ENCODE measurements at places on chromosomes 1 and 21. TPM values are rescaled to one million over a fixed set of nuclear protein-coding genes. Genes with fewer than 3 reads are reported as not detected.

DNA sequence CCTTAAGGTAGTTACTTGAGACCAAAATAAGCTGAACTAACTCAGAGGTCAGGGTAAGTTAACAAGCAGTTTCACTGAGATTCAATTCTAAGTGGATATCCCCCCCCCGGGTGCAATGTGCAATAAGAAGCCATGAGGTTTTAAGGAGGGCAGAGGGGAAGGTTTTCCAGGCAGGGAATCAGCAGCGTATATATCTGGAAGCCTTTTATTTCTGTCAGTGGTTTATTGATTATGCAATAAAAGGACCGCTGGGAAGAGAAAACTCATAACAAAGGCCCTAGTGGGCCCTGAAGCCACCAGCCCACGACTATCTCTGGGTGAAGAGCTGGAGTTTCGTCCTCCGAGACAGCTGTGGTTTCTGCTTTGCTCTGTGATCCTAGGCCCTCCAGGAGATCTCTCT lies 53.1 kb upstream of the CTPS1 start:
- no peak for DNase-seq

- DNase-seq: no peak
Measured at GRCh38 chr1:204241914-204242313, 28.1 kb upstream of the GOLT1A start.

Gene GNG12
- 126 TPM for polyA plus RNA-seq

- DNase-seq: no peak
Measured at GRCh38 chr21:42016364-42016985, 6.3 kb upstream of the ZBTB21 start.

Gene CASQ2
- 1.2 TPM for polyA plus RNA-seq

GRCh38 chr1:16130827-16131226 lies 25.0 kb downstream of the EPHA2 start:
- no peak for DNase-seq

GRCh38 chr1:89391686-89392085 lies 27.8 kb downstream of the GBP6 start:
- DNase-seq: no peak

Gene PRAMEF10
- polyA plus RNA-seq: not detected

- no peak for DNase-seq
Measured at GRCh38 chr1:7940745-7941436, at the start of gene TNFRSF9. Gene TNFRSF9, minus strand, starts transcription at chr1:7940839. Its CDS starts 845 bp downstream, at chr1:7939994.

GRCh38 chr1:234584926-234585325 lies 25.1 kb downstream of the IRF2BP2 start:
- DNase-seq: no peak

DNA sequence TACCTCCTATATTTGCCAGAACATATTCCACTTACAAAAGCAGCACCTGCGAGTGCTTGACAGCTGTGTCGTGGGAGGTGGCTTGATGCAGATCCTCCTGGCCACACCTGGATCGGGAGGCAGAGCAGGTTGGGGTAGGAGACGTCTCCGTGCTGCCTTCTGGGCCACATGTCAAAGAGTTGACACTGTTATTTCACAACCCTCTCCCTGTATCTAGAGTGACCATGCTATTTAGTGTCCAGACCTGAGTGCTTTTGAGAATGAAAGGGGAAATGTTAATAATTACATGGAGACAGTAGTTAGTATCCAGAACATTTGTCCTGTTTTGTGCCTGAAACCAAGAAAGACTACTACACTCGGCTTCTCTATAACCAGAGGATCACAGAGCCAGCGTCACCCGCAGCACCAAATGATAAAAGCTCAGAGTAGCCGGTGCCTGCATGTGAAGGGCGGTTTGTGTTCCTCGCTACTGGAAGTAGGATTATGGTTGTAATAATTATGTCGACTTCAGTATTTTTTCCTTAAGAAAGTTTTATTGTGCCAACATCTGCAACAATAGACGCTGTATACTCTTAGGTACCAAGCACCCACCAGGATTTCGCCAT lies 77.1 kb downstream of the GALNT2 start:
- DNase-seq: no peak

GRCh38 chr21:41923631-41924367 lies 30.0 kb downstream of the C2CD2 start:
- DNase-seq: no peak

Gene ORC1
- 5.3 TPM for polyA plus RNA-seq

Gene ARHGAP29
- 84.2 TPM for polyA plus RNA-seq

- DNase-seq: no peak
Measured at GRCh38 chr21:29193901-29194300, 63.5 kb downstream of the MAP3K7CL start.

Gene TIAM1
- polyA plus RNA-seq: 17.7 TPM

DNA sequence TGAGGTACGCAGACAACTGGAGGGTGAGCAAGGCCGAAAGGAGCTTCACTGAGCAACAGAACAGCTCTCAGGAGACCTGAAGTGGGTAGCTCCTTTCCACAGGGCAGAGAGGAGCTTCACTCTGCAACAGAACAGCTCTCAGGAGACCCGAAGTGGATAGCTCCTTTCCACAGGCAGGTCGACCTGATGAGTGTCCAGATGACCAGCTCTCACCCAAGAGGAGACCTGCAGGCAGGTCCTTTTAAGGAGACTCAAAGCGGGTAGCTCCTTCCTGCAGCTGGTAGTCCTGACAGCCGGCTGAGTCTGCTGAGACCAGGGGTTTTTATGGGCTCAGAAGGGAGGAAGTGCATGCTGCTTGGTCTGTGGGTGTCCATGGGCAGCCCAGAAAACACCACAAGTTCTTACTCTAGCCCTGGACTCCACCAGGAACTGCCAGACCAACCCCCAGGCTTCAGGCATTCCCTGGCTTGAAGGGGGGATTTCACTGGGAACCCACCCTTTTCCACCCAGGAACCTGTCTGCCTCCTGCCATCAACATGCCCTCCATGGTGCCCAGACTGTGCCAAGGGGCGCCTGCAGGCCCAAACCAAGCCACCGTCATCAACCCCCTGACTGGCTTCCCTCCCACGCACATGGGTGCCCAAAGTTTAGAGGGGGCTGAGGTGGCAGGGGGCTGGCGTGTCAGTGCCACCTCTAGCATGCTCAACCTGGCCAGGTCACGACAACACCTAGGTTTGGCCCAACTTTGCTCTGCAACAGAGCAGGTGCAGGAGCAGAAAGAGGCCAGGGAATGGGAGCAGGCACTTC lies 43.6 kb downstream of the ZBTB8OS start:
- DNase-seq: no peak

Gene GJB4
- polyA plus RNA-seq: not detected

DNA sequence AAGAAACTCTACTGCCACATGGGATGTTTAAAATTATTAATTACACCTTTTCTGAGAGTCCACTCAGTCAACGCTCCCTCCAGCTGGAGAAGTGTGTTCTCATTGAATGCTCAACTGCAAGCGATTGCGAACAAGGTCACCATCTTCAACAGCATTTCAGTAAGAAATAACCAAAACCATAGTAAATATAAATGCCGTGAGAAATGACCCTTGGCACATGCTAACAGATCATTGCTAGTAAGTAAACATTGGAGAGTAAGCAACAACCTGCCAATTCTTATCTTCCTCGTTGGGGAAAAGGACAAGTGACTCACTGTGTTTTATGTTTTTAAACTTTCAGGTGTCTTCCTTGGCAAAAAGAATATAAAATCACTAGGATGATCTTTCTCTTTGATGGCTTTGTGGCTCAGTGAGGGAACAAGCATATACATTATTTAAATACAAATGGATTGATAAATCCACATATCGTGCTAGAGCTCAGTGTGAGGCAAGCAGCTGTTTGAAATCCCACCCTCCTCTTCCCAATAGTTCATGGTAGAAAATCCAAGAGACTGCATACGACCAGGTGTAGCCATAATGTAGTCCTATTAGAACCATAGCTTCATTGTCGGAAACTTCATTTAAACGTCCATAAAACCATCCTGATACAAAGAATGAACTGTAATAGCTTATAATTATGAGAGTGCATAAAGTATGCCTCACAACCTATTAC lies 214.6 kb downstream of the GRIK1 start:
- DNase-seq: no peak

Gene CD1E
- polyA plus RNA-seq: not detected

DNA sequence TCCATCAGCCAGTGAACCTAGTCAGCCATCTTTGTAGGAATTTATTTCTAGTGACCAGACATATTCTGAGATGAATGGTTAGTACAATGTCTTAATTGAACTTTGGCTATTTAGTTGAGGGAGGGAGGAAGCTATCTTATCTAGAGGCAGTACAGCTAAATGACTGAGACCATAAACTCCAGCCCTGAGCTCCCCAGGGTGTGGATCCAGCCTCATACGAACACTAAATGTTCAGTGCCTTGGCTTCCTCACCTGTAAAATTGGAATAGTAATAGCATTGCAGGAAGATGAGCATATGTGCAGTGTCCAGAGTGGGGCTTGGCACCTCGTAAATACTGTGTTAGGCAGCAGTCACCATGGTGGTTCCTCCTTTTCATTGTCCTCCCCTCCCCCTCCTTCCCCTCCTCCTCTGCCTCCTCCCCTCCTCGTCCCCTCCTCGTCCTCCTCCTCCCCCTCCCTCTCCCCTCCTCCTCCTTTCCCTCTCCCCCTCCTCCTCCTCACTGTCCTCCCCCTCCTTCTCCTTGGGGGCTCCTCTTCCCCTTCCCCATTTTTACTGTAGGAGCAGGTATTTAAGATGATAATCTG lies 108.2 kb downstream of the GALNT2 start:
- DNase-seq: no peak

- DNase-seq: no peak
Measured at GRCh38 chr1:100622506-100622905, 84.6 kb downstream of the GPR88 start.

Gene GSTM5
- 40.0 TPM for polyA plus RNA-seq

- DNase-seq: no peak
Measured at GRCh38 chr1:195898373-195898772, 709.9 kb downstream of the KCNT2 start.

GRCh38 chr1:90945287-90945686 lies 76.5 kb downstream of the ZNF644 start:
- DNase-seq: no peak

Gene AGBL4
- 1.2 TPM for polyA plus RNA-seq

GRCh38 chr1:116855773-116856201 lies 53.9 kb upstream of the PTGFRN start:
- no peak for DNase-seq

DNA sequence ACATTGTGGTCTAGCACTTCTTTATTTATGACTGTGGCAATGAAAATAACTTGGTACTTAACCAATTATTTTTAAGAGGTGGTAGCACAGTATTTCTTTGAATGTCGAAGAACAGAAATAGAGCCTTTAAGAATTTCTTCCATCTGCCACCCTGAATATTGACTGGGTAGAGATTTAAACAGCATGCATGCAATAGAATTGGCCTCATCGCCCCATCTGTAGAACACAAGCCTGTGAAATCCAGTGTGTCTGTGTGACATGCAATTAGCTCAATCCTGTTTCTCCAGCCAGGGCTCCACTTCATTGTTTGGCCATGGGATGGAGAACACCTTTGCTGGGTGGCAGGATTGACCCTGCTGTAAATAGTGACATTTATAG lies 17.1 kb upstream of the KLHDC8A start:
- no peak for DNase-seq

DNA sequence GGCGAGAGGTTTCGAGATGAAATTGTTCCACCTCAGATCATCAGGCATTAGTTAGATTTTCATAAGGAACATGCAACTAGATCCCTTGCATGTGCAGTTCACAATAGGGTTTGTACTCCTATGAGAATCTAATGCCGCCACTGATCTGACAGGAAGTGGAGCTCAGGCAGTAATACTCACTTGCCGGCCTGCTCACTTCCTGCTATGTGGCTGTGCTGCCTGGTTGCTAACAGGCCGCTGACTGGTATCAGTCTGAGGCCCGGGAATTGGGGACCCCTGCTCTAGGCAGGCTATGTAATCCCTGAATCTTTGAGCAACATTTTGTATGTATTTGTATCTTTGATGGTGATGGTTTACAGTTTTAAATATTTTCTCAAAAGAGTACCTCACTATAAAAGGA lies 32.5 kb downstream of the XKR8 start:
- DNase-seq: no peak

DNA sequence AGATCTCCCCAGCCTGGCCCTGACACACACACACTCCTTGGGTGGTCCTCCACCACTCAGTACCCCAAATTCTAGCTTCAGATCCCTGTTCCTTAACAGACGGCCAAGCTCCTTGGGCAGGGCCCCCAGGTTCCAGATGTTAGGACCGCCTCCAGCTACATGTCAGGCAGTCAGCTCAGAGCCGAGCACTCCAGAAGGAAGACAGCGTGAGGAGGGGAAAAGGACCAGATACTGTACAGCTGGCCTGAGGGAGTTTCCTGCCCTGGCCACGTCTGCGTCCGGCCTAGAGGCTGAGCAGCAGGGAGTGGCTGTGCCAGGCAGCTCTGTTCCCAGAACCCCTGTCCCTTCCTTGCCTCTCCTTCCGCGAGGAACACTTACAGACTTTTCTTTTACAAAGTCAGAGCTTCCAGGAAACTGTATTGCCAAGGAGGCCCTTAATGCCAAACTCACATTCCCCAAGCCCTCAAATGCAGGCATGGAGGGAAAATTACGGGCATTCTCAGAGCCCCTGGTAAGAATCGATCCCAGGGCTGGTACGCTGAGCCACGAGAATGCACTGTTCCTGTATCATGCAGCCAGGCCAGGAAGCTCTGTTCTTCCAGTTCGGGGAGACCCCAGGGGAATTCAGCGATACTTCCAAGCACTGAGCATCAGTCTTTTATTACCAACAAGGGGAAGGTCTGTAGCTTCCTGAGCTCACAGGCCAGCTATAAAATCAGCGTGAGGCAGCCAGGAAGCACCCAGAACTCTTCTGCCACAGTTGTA lies 45.2 kb upstream of the CNTN2 start:
- DNase-seq: no peak

DNA sequence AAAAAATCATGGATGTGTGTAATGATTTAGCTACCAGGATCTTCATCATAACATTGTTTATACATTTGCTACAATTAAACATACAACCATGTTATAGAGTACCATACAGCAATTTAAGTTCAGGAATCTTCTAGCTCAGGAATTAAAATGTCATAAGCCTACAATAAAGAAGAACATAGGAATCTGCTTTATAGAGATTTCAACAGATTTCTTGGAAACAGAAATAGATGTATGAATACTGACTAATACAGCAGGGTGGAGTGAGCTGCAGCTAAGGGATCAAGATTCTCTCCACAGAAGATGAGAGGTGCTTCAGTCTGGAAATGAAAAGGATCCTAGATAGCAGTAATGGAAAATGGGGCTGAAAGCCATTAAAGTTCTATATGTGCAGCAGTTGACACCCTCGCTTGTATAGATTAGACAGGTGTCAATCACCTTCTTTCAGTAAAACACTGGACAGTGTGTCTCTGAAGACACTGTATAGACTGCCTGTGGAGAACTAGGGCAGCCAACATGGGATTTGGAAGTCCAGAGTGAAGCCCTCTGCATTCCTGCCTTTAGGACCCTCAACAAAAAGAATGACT lies 73.9 kb downstream of the DNTTIP2 start:
- DNase-seq: no peak

Gene PTGFR
- polyA plus RNA-seq: 0.32 TPM

All from right renal pelvis (tissue), 4 donors.